ENCODE measurements at places on chromosomes 2 and 18. TPM values are rescaled to one million over a fixed set of nuclear protein-coding genes. Genes with fewer than 3 reads are reported as not detected.

DNA sequence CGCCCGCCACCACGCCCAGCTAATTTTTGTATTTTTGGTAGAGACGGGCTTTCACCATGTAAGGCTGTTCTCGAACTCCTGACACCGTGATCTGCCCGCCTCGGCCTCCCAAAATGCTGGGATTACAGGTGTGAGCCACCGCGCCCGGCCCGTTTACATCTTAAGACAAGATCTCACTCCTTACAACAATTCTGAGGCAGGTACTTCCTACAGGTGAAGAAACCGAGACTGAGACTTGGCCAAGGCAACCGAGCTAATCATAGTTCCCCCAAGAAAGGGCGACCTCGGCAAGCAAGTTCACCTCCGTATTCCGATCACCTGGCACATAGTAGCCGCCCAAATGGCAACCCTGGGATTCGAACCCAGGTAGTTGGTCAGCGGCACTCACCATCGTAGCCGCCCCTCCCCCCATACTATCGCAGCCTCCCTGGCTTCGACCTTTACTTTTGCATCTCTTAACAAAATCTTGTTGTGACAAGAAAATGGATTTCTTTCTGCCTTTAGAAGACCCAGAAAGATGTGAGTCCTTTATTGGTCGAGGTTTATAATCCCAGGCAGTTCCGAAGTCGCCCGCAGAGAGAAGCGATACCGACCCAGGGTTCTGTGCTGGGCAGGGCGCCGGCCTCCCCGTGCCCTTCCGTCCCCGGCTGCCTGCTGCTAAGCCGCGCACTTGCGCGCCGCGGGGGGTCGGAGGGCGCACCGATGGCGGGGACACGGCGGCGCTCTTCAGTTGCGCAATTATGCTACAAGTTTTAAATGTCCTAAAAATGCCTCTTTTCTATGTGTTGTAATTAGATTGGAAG lies 1.1 kb upstream of the FZD5 start:
- DNase-seq, result no peak

- no peak for DNase-seq
Measured at GRCh38 chr18:47113796-47114540, 36.3 kb downstream of the HDHD2 start.

DNA sequence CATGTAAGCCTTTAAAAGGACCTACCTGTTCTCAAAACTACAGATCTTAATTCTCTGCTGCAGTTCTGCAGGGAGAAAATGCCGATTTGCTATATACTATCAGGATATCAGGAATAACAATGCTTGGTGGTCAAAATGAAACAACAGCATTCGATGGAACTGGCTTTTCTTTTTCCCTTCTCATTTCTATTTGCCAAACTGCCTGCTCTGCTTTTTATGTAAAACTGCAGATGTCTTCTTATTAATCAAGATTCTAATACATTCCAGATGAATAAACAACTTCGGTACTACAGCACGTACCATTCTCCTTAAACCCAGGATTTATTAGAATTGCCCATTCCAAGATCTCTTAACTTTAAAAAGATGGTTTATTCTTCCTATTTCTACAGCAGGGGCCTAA lies 100.9 kb downstream of the ZNF521 start:
- no peak for DNase-seq

DNA sequence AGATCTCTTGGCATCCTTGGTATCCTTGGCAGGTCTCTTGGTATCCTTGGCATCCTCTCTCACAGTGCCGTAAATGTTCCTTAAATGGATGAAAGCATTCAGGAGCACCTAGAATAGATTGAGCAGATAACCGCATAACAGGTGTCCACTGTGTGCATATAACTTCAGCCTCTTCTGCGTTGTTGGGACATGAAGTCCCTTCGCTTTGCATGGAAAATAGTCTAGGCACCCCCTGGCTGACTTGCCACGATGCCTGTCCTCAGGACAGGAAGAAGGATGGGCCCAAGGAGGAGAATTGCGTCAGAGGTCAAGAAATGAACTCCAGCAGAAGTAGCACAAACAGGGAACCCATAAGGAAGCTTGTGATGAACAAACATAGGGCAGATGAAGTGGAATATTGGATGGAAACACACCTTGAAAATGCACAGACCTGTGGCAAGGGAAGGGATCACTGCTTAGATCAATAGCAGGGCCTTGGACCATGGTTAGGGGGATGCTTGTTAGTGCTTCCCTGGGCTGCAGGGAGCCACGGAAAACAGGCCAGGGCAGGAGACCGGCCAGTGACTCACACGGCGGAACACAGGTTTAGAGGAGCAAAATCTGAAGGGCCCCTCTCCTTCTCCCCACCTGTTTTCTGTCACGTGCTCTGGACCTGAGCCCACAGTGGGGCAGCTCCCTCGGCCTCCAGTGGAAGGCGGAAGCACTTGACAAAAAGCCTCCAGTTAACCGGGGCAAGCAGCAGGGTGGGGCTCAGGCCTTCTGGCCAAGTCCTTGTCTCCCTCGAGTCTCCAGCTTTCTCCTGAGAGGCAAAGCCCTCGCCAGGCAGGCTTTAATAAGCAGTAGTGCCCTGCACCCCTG lies 99.2 kb upstream of the ASAP2 start:
- DNase-seq, result no peak

SLC35F6 gene
- total RNA-seq, result 18.6 TPM

ZFP36L2 gene
- 41.4 TPM for total RNA-seq
